ENCODE measurements at places on chromosomes 1 and 21.

DNA sequence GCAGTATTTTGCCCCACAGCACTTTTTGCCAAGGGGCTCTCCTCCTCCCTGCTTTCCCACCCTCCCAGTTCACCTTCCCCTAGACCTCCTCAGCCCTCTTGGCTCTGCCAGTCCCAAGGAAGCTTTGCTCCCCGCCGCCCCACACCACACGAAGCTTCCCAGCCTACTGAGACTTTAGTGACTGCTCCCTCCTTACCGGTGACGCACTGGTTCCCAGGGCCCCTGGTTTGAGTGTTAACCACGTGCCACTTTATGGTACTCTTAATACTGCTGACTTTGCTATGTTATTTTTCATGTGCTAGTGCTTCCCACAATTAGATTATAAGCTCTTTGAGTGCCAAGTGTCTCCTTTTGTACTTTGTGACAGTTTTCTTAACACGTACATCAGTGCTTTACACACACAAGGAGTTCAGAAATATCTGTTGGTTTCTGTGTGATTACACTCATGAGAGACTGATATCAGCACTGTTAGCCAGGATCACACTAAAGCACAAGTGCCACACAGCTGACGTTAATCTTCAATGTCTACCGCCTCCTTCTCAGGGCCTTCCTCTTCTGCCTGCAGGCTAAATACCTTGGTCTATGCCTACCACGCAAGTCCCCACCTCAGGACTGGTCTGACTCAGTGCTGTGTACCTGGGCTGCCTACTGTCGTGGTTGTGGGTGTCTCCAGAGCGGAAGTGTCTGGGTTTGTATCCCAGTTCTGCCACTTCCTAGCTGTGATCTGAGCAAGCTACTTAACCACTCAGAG is 61.0 kb downstream of the DNTTIP2 start:
- DNase-seq, result no peak

- DNase-seq, result no peak
These were observed 460.5 kb downstream of the PTPRU start for GRCh38 chr1:29696656-29697390.

GRCh38 chr1:204096931-204097330 is 24.0 kb downstream of the SOX13 start:
- no peak for DNase-seq

- DNase-seq, result peak; percentile 73
These were observed 100.6 kb downstream of the SPAG17 start for GRCh38 chr1:118084400-118084799.

- DNase-seq, result no peak
These were observed 52.9 kb downstream of the GADD45A start for GRCh38 chr1:67737875-67738274.
